ENCODE measurements at places on chromosomes 6 and 20. TPM values are rescaled to one million over a fixed set of nuclear protein-coding genes. Genes with fewer than 3 reads are reported as not detected.

GRCh38 chr20:15146948-15147347 is 809.5 kb upstream of the FLRT3 start:
- no peak for DNase-seq
- H3K4me1 ChIP-seq, result no peaks in the 10 kb centered on the region
- no peaks in the 10 kb centered on the region for H3K27me3 ChIP-seq
- H3K4me3 ChIP-seq, result no peak overlapping the region

DNA sequence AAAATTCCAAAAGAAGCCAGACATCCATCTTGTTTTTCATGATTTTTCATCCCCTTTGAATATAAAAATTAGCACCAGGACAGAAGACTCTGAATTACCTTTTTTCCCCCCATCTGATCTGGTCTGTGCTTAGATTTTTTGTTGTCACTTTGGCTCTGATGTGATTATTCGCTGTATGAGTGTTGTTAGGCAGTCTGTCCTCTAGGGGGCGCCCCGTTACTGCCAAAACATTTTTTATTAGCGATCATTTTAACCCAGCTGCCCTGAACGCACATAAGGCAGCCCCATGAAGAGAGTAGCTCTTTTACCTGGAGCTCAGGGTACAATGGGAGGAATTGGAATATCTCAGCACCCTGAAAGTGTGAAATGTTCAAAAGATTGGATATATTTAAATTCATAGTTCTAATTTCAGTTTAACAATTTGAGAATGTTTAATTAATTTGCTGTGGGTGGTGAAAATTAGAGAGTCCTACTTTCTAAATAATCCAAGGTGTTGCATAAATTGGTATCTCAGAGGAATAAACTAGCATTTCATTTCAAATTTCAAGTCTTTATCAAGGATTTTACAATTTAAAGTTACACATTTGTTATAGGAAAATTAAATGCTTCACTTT is 60.8 kb downstream of the PRPH2 start:
- DNase-seq, result peak; percentile 77
- H3K27me3 ChIP-seq, result no peaks in the 10 kb centered on the region
- H3K4me1 ChIP-seq, result no peaks in the 10 kb centered on the region
- H3K27ac ChIP-seq, result no peak overlapping the region

GRCh38 chr6:14386668-14387067 is 269.1 kb downstream of the CD83 start:
- no peaks in the 10 kb centered on the region for H3K36me3 ChIP-seq
- H3K4me3 ChIP-seq, result no peak overlapping the region
- H3K27me3 ChIP-seq, result no peaks in the 10 kb centered on the region

LHFPL5 gene
- 0.12 TPM for polyA plus RNA-seq

GNAS-AS1 gene
- polyA plus RNA-seq, result not detected

PARD6B gene
- polyA plus RNA-seq, result 9.2 TPM

GPR6 gene
- not detected for polyA plus RNA-seq
